Activated CD8-positive, alpha-beta memory T cell treated with anti-CD3 and anti-CD28 coated beads for 48 hours (primary cell): ENCODE measurements at places on chromosomes 13 and 19.

DNA sequence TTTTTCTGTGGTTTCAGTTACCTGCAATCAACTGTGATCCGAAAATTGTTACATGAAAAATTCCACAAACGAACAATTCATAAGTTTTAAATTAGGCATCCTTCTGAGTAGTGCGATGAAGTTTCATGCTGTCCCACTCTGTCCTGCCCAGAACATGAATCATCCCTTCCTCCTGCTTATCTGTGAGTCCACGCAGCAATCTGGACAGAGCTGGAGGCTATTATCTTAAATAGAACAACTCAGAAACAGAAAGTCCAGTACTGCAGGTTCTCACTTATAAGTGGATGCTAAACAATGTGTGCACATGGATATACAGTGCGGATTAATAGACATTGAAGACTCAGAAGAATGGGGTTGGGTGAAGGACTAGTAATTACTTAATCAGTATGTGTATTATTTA lies 583.7 kb upstream of the SPRY2 start:
- DNase-seq: no peak

GRCh38 chr13:31537052-31537451 lies 202.3 kb upstream of the RXFP2 start:
- no peak for DNase-seq

- no peak for DNase-seq
Measured at GRCh38 chr19:30425885-30426838, 54.0 kb downstream of the ZNF536 start.

DNA sequence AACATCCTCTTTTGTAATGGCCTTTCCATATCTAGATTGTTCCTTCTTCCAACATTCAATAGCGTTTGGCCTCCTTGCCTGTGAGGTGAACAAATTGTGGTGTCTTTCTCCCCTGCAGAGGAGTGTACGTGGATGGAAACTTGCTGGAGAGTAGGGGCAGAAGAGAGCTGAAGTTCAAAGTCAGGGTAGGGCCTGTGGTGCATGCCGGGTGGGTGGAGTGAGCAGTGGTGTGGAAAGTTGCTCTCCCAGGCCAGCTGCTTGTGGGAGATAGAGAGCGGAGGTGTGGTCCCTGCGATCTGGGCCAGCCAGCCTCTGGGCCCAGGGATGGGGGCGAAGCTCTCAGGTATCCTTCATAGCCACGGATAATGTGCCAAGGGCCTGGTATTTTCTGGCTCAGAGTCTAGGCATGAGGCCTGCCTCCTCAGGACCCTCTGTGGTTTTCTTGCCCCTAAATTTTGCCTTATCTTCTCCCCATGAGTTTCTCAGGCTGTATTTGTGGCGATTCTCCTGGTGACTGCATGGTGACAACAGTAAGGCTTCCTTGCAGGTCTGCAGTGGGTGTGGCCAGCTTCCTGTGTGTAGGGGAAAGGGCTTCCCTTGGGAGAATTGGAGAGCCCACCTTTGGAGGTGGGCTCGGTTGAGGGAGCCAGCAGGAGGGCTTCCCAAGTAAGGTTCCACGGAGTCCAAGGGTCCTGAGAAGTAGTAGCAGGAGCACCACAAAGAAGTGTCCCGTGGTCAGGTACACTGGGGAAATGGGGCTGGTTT lies 6.7 kb downstream of the RGCC start:
- no peak for DNase-seq

- DNase-seq: no peak
Measured at GRCh38 chr19:4152241-4152998, 1.0 kb upstream of the CREB3L3 start.

DNA sequence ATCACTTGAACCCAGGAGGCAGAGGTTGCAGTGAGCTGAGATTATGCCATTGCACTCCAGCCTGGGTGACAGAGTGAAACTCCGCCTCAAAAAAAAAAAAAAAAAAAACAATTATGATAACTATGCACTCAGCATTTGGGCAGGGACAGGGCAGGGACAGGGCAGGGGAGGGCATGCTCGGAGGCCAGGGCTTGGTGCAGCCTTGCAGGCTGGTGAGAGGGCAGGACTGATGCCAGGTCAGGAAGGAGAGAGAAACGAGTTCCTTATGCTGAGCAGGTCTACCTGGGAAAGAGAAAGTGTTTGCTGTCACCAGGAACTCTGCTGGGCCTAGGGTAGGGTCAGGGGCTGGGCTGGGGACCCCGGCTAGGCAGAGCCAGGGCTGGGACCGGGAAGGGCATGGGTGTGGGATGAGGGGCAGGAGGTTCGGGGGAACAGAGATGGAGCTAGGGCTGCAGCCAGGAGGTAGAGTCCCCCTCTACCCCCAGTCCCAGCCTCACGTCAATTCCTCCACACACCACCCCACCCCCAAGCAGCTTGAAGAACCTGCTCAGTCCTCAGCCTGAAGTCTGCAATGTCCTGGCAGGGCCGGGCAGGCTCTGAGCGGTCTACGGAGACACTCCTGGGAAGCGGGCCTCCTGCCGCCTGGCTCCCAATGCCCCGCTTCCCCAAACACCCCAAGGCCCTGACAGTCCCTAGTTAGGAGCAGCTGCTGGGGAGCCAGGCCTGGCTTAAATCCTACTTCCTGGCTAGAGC lies 2.8 kb downstream of the FXYD3 start:
- no peak for DNase-seq

DNA sequence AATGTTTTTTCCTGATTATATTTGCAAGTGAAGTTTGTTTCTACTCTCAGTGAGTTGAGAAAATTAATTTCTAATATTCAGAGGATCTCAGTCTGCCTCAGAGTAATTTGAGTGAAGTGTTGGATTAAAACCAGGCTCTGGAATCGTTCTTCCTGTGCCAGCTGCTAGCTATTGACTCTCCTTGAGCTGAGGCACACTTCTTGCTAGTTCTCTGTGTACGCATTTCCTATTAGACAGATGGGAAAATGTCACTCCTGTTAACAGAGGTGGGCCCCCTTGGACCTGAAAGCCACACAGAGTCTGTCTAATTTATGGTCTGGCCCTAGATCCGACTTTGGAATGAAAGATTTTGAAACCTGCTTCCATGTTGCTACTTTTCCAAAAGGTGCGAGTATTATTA lies 107.6 kb upstream of the RNF113B start:
- no peak for DNase-seq

DNA sequence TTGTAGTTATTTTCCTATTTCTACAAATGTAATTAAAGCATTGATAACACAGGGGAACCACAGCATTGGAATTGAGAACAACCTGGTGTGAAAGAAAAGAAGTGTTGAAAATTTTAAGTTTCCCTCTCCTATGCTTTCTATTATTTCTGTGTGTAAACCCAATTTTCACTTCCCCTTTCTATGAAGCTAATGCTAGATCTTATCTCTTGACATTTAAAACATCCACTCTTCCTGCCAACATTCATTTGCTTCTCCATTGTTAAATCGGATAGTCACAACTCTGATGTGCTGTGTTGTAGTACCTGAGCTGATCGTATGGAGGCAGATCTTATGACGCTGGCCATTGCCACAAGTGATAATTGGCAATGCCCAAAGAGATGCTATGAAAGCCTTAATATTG lies 203.0 kb downstream of the ITGBL1 start:
- DNase-seq: no peak

DNA sequence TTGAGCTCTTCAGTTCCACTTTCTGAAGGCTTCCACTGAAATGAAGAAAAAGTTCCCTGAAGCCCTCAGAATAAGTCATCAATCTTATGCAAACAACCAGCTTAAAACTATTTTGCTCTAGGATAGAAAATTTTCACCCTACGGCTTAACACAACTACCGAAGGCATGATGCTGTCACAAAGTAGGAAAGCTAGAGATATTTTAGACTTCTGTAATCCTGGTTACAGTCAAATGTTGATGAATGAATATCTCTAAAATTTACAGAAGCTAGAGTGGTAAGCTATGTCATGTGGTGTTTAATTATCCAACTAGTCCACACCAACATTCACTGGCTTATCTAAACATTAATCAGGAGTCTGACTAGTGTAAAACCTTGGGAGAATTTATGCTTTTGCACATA lies 197.9 kb downstream of the SUCLA2 start:
- DNase-seq: no peak

DNA sequence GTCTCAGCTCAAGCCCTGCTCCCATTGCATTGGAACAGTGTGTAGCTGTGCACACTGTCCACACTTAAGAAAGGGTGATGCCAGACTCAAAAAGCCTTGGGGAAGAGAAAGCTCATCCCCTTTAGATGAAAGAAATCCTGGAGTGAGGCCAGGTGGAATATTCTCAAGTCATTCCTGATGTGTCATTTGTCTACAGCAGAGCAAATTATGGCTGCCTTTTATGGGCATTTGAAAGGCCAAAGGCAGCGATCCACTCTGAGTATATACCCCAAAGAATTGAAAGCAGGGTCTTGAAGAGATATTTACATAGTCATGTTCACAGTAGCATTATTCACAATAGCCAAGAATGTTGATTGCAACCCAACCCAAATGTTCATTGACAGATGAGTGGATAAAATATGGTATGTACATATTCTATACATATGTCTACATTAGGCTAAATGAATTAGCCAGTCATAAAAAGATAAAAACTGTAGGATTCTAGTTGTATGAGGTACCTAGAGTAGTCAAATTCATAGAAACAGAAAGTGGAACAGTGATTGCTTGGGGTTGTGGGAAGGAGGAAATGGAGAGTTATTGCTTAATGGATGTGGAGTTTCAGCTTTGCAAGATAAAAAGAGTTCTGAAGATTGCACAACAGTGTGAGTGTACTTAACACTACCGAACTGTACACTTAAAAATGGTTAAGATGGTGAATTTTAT lies 214.9 kb downstream of the KCNRG start:
- no peak for DNase-seq

DNA sequence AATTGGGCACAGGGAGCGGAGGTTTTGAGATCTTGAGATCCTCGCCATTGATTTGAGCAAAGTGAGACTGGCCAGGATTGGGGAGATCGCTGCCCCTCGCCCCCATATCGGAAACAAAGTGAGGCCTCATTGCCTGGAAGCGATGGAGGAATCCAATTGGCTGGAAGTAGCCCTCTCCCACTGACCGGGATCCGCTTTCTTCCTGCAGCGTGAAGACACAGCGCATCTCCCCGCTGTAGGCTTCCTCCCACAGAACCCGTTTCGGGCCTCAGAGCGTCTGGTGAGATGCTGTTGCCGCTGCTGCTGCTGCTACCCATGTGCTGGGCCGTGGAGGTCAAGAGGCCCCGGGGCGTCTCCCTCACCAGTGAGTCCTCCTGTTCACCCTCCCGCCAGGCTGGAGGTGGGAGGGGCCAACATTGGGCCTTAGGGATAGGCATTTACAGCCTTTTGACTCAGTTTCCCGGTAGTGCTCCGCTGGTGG lies 438 bp downstream of the PRKCSH start:
- DNase-seq: no peak

DNA sequence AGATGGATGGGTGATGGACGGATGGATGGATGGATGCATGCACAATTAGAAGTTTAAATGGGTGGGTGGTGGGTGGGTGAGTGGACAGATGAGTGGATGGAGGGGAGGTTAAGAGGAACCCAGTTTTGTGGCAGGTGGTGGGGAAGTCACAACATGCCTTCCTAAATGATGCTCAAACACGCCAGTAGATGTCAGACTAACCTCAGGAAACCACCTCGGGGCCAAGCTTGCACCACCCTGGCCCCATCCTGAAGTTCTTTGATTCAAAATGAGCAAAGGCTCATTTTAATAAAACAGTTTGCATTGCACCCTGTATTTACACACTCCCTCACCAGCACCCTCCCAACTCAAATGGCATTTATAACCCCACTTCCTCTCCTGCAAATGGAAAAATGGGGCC lies 91.4 kb upstream of the CACNA1A start:
- DNase-seq: peak; percentile 15

GRCh38 chr19:21463449-21464105 lies 41.8 kb upstream of the ZNF429 start:
- peak; percentile 10 for DNase-seq

GRCh38 chr19:47419030-47419783 lies at the start of gene MEIS3:
Gene MEIS3, minus strand, starts transcription at chr19:47419527. Its CDS starts 446 bp downstream, at chr19:47419081.
- DNase-seq: no peak

- DNase-seq: no peak
Measured at GRCh38 chr13:35449821-35450220, 26.7 kb downstream of the MAB21L1 start.

DNA sequence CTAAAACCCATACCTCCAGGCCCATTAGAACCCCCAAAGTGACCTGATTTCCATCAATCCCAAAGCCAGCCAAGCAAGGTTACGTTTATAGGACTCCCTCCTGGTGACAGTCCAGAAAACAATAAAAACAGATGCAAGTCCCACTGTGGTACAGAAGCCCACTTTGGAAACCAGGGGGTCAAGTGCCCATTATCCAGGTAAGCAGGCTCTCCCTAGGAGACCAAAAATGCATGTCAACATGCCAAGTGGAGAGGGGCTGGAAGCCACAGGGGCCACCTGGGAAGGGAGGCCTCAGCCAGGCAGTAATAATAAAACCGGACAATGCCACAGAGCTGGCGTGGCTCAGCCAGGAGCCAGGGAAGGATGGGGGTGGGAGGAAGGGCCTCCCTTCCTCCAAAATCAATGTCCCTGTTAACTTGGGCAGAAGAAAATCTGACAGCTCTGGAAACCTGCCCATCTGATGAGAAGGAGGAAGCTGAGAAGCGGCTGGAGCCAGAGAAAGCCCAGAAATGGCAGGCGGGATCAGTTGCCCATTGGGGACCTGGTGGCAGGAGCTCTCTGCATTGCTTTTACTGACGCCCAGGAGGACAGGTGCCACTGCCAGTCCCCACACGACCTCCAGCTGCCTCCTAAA lies 160.4 kb downstream of the ZIC5 start:
- no peak for DNase-seq

DNA sequence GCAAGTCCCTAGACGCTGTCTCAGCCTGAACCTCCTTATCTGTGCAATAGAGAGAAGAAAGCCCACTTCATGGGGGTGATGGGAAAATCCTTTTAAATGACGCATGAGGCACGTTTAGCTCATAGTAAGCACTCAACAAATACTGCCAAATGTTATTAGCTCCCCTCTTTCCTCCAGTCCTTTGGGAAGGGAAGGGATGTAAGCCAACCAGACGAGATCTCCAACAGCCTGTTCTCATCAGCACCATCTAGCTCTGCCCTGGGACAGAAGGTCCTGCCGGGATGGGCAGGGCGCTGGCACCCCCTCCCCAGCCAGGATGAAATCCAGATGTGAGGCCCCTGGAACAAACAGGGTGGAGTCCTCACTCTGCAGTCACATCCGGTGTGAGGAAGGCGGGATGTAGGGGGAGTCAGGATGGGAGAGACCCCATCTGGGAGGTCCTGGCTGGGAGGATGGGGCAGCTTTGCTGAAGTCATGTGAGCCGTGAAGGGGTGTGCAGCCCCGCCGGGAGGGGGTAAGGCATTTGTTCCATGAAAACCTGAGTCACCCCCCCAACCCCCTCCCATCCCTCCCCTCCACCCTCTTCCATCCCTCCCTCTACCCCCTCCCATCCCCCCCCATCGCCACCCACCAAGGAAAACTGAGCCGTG lies 4.6 kb downstream of the S1PR2 start:
- no peak for DNase-seq

DNA sequence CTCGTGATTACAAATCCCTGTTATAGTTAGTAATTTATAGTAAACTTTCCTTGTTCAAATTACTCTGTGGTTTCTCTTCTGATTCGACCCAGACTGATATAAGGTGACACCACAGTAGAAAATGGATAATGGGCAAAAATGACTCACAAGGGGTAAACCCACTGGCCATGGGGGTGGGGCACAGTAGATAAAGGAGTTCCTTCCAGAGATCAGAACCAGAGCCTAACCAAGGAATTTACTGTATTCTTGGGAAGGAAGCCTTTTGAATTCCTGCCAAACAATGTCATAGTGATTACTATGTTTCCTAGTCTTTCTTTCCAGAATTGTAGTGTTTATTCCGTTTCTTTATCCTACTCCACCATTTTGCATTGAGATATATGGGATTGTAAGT lies 21.9 kb downstream of the MIR17HG start:
- no peak for DNase-seq

GRCh38 chr19:11445141-11445540 lies 9.7 kb downstream of the PRKCSH start:
- DNase-seq: no peak
